COR-L47 (cell line): ENCODE measurements at places on chromosomes 1 and 21.

- no peak for DNase-seq
These were observed 114.9 kb downstream of the VPS13D start for GRCh38 chr1:12344596-12345349.

DNA sequence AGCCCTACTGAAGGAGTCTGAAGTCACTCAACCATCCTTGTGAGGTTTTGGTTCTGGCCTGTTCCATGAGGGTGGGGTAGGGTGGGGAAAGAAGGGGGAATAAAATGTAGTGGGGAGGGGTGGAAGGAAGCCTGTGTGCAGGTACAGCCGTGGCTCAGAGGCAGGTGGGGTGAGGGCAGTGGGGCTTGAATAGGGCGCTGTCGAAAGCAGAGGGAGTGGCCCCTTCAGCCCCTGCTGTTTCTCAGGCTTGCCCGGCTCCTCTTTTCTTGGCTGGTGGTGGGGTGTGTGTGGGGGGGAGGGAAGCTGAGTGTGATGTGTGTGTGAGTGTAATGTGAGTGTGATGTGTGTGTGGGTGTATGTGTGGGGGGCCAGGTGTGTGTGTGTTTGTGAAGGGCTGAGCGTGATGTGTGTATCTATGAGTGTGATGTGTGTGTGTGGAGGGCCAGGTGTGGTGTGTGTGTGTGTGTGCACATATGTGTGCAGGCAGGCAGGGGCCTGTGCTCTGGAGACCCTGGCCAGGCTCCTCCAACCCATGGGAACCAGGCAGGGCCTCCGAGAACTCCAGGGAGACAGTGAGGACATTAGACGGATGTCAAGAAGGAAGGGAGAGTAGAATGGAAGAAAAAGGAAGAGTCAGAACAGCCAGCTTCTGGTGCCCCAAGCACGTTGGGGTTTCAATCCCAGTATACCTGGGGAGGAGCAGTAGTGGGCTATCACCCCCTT lies 9.0 kb downstream of the SOX13 start:
- no peak for DNase-seq

GRCh38 chr1:24107462-24108138 lies 4.3 kb downstream of the MYOM3 start:
- DNase-seq, result no peak

DNA sequence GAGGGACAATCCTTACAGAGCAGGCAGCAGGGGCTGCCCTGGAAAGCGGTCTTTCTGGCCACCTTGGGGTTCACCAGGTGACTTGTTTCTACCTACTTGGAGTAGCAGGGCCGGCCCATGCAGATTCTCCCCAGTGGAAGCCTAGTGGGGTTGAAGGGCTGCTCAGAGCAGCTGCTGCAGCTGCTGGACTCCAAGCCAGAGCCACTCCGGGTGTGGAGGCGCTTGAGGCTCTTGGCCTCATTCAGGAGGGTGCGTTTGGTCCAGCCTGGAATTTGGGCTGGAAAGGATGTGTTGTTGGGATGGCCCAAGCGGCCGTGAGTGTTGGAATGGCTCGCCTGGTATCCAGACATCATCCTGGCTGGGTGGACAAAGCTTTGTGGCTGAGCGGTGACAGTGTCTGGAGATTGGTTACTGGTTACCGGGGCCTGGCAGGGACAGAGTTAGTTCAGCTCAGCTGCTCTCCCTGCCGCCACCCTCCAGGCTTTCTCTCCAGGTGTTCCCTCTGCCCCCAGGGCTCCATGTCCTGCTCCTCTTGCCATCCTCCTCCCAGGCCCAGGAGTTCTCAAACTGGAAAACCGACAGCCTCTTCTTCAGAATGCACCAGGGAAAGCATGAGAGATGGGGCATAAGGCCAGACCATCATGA lies 14.2 kb upstream of the HSPG2 start:
- no peak for DNase-seq

- no peak for DNase-seq
These were observed 48.5 kb downstream of the C8B start for GRCh38 chr1:56917356-56917755.

DNA sequence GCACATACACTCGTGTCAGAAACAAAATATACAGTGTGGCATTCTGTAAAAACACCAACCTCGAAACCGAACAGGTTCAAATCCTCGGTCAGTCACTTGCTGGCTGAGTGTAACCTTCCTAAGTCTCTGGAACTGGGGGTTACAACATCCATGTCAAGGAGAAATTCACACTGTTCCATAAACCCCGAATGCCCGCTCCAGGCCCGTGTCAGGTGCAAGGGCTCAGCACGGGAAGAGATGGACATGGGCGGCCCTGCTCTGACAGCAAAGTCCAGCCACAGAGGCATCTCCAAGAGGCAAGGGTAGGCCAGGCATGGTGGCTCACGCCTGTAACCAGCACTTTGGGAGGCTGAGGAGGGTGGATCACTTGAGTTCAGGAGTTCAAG lies 79.5 kb downstream of the SLC66A1 start:
- DNase-seq, result no peak

DNA sequence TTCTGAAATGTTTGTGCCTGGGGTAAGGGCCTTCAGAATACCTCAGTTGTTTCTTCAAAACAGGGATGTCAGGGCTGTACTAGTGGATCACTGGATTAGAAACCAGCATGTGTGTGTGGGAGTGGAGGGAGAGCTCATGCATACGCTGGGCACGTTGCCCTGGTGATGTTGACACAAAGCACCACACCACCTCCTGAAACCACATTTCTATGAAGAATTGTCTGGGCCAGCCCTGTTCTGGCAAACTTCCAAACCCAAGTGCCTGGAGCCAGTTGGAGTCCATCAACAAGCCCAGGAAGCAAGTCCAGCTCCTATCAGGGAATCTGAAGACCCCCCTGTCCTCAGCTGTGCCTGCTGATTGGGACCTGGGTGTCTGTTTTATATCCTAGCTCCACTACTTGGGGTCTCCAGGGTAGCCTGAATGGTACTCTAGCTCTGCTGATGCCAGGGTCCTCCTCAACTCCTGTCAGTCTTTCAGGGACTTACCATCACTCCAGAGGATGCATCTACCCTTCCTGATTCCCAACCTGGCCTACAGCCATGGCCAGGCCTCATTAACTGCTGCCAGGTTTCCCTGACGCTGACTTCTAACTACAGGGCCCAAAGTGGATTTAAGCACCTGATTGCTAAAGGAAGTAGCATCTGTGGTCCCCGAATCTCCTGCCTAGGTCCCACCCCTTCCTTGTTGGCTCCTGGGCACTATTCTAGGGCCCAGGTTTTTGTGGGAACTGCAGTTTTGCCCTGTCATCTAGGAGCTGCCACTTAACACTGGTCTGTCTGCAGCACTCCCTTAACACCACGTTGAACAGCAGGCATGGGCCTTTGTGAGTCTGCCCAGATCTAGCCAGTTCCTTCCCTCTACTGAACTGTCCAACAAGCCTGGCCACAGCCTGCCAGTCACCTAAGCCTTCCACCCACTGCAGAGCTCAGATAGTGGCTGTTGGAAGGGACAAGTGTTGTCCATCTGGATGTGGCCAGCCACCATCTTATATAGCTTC lies 45.5 kb downstream of the LPAR3 start:
- peak; percentile 98 for DNase-seq

- no peak for DNase-seq
These were observed 747.2 kb upstream of the NEGR1 start for GRCh38 chr1:73029571-73029970.

GRCh38 chr1:19397217-19397945 lies 85.3 kb downstream of the SLC66A1 start:
- DNase-seq, result no peak

DNA sequence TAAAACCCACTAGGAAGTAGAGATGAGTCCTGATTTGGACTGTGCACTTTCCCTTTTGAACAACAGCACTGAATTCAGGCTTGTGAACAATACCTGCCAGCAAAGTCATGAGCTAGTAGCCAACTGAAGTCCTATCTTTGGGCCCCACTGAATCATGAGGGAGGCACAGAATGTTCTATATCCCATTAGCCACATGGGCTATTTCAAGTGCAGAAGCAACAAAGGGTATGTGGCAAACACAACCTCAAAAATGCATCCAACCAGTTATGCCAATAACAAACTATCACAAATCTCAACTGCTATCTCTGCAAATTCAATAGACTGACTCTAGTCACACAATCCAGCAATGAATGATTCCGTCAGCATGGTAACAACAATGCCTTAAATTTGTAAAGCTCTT lies 276.0 kb downstream of the MRPL39 start:
- no peak for DNase-seq

DNA sequence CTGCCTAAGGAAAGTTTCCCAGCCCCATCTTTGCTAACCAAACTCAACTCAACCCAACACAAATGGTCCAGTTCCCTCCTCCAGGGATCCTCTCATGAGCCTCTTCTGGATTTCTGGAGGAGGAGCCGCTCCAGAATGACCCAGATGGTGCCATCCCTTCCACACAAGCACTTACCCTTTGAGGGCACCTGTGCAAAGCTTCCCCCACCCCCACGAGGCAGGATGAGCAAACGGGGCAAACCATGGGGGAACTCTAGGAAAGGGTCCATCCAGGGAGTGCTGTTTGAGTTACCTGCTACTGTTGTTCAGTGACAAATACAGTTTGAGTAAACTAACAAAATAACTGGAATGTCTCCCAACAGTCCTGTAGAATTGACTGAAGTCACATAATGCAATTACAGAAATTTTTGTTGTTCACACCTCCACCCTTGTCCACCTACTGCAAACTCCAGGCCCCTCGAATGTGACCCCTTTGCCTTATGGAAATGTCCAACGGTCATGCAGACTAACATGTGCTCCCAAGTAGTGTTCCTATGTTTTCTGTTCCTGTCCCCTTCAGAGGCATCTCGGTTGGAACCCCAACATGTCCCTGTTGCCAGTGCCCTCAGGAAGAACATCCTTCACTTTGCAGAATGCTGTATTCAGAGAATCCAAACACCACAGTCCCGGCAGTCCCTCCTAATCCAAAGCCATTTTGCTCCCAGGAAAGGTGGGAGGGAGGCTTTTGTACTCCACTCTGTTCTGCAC lies 160.1 kb downstream of the RRAGC start:
- DNase-seq, result no peak

- DNase-seq, result no peak
These were observed 14.8 kb upstream of the COL11A1 start for GRCh38 chr1:103122983-103123720.

- no peak for DNase-seq
These were observed 16.2 kb downstream of the KRTAP10-1 start for GRCh38 chr21:44523567-44524413.

GRCh38 chr1:2107586-2108212 lies 57.5 kb downstream of the PRKCZ start:
- DNase-seq, result no peak

DNA sequence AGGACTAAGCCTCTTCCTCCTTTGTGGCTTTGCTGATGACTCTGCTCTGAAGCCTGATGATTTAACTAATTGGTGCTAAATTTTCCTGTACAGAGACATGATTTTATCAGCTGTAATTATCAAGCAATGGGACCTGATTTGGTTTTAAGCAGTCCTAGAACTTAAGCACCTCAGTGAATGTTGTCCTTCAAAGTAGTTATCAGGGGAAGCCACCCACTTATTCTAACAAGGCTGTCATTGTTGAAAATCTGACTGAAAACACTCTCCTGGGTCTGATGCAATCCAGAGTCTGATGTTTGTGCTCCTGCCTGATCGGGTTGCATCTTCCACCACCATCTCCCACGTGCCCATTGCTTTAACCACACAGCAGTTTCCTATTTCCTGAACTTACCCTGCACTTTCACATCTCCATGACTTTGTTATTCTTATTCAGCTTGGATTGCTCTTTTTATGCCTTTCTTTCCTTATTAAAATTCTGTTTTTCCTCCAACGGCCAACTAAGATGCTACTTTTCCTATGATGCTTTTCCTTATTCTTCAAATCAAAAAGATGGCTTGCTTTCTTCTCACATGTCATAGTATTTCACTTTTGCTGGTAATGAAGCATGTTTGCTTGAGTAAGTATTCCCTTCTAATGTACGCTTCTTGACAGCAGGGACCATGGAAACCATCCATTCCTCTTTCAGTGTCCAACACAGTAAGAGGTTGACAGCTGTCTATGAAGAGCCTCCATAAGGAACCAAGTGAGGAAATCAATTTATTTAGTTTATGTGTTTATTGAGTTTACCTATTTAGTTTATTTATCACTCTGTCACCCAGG lies 55.0 kb downstream of the S1PR1 start:
- DNase-seq, result no peak

DNA sequence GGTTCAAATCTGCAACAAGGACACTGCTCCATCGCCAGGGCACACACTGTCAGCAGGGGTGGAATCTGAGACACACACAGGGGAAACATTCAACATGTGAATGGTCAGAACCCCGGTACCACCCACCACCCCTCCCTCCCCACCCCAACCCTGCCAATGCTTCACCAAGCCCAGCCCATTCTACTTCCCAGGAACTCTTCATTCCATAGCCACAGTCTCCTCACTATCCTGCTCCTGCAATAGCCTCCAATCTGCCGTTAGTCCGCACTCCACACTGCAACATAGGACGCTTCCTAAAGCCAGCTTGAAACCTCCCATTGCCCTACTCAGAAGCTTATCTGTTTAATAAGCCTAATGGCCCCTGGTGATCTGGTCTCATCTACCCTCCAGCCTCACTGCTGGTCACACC lies 7.5 kb upstream of the RAB3B start:
- DNase-seq, result no peak
